ENCODE measurements at places on chromosomes 16 and 17. TPM values are rescaled to one million over a fixed set of nuclear protein-coding genes. Genes with fewer than 3 reads are reported as not detected.

GRCh38 chr17:17377071-17377967 is 74.1 kb downstream of the NT5M start:
- no peak for DNase-seq

GRCh38 chr17:73165616-73166404 is 1.0 kb downstream of the SSTR2 start:
- no peak for DNase-seq

DNA sequence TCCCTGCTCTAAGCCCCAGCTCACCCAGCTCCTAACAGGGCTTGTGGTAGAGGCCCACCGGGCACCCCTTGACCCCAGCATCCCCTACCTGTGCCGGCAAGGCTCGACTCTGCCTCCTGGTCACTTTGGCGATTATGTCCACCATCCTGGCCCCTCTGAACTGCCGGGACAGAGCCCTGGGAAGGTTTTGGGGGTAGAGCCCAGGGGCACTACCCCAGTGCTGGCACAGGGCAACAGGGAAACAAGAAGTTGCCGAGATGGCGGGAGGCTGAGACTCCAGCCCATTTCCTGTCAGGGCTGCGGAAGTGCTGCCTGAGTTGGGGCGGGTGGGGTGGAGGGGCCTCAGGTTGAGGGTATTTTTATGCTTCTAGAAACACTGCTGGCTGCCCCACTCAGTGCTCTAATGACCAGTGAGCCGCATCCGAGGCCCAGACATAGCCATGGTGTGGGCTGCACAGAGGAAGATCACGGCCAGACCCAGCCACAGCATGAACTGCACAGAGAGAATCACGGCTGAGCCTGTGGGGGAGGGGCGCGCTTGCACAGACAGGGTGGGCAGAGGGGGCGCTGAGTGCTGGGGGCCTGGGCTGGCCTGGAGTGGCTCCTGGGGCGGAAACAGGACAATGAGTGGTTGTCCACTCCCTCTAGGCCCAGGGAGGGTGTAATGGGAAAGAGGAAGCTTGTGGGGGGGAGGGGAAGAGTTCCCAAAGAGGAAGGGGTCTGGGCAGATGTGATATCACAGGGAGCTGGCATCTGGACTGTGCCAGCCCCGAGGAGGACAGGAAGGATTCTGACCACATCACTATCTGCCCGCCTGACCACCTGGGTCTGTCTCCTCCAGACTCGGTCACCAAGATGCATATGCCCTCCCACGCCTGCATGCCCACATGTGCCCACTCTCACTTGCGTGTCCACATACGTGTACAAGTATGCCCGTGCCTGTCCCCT is 22.3 kb downstream of the ARHGAP27 start:
- no peak for DNase-seq

DNA sequence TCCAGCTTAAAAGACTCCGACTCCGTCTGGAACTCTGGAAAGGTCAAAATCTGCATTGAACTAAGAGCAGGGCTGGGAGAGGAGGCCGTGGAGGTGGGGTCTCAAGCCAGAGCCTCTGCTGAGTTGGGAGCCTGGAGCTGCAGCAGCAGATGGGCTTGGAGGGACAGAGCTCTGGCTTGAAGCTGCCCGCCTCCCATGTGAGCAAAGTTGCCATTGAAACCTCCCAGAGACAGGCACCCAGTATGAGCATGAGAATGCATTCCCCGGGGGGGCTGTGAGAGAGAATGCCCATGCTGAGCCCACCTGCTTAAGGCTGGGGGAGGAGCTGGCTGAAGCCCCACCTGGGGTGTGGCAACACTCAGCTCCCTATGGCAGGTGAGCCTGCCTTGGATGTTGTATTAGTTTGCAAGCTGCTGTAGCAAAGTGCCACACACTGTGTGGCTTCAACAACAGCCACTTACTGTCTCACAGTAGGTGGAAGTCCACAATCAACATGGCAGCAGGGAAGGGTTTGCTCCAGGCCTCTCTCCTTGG is 9.6 kb downstream of the KIF19 start:
- no peak for DNase-seq

GRCh38 chr17:57293077-57293476 is 36.8 kb downstream of the MSI2 start:
- DNase-seq = peak; percentile 79

DNA sequence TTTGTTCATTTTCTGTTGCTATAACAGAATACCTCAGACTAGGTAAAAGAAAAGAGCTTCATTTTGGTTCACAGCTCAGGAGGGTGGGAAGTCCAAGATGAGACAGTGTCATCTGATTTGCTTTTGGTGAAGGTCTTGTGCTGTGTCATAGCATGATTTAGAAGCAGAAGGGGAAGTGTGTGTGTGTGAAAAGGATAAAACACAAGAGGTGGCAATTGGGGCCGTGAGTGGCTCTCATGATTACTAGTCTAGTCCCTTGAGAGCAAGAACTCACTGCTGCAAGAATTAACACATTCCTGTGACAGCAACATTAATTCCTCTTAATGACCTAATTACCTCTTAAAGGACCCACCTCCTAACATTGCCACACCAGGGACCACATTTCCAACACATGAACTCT is 8.3 kb downstream of the SLC35G3 start:
- no peak for DNase-seq

DNA sequence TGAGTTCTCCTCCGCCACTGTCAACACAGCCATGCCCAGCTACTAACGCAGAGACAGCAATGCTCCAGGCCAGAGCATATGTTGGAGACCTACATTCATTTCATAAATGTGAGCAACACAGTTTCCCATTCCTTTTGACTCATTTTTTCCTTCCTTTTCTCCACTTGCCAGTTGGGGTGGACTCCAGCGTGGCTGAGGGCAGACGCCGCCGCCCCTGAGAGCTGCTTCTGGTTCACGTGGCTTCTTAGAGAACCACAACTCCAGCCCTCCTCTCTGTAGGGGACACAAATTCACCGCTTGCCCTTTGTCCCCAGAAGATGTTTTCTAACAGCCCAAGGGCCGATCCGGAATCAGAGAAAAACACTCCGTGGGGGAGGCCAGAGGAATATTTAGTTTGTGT is 45.8 kb upstream of the ZCCHC14 start:
- DNase-seq = no peak

DNA sequence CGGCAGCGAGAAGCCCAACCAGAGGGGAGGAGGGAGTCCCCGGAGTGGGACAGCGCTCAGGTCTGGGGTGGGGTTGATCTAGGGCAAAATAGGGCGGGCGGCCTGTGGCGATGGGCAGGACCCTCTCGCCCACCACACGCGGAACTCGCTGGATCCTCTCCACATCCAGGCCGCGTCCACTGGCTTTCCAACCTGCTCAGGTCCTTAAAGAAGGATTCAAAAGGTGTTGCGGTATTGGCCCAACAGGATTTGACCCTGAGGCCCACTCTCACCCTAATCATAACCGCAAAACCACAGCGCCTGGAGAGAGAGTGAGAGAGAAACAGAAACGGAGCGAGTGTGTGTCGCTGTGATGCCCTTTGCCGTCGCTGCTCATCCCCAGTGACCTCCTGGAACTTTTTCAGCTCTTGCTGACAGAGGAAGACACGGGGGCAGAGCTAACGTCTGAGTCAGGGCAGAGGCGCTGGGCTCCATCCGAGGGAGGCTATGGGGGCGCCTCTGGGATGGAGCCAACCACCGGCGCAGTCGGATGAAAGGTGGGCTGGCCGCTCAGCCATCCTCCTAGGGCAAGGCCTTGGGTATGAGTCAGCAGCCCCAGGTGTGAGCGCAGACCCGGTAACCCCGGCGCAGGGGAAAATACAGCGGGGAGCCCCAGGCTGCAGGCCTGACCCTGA is 16.7 kb upstream of the OR1F1 start:
- no peak for DNase-seq

GRCh38 chr17:8674344-8675305 is 44.1 kb upstream of the MYH10 start:
- no peak for DNase-seq

DNA sequence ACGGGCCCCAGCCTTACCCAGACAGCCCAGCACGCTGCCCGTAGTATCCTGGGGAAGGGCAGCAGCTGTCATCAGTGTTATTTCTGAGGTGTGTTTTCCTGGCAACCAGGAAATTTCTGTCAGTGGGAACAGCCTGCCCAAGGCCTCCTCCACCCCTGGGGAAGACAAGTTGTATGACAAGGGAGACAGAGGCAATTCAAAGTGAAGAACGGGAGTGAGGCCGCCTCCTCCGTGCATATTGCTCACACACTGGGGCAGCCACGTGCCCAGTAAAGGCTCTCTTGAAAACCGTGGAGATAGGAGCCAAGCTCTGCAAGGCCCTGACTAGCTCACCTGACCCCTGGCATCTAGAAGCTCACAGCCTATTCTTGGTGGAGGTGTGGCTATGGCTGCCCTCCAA is 57.6 kb downstream of the RAI1 start:
- DNase-seq = no peak

GRCh38 chr17:74874615-74875037 is 1.8 kb upstream of the FDXR start:
- DNase-seq = no peak

DNA sequence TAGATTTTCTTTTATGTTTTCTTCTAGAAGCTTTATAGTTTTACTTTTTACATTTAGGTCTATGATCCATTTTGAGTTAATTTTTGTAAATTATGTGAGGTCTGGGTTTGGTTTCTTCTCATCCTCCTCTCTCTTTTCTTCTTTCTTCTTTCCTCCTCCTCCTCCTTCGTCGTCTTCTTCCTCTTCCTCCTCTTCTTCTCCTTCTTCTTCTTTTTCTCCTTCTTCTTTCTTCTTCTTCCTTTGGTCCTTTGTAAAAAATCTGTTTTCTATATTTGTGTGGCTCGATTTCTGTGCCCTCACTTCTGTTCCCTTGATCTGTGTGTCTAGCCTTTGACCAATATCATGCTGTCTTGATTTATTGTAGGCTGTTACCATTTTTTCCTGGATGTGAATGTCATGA is 5.0 kb upstream of the SLC25A35 start:
- DNase-seq = no peak

DNA sequence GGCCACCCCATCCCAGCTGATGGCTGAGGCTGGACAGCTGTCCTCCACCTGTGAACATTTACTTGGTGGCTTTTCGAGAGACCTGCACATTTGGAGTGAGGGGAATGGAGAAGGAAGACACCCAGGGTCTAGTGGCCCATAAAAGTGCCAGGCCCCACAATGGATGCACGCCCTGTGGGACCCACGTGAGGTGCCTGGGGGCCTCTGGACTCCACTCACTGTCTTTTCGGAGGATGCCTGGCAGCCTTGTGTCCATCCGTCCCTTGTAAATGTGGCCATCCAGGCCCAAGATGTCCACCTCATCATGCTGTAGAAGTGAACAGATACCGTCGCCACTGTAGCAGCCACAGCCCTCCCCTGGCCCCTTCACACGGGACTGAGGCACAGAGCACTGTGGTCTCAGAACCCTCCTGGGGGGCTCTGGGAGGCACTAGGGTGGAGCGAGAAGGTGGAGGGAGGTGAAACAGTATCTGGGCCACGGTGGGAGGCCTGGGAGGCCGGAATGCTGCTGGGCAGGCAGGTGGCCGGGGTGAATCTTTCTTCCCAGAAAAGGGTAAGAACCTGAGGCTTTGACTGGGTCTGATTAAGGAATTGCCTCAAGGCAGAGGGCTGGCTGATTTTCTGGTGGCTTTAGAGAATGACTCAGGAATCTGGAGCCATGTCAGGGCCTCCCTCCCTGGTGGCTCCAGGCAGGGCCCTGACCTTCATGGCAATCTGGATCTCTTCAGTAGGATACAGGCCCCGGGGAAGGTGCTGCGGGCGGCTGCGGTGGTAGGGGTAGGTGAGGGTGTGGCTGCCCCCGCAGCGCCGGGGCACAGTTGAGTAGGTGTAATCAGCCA is 11.5 kb downstream of the UBALD2 start:
- no peak for DNase-seq

GRCh38 chr17:39751637-39752036 is 13.9 kb downstream of the GRB7 start:
- DNase-seq = no peak

GRCh38 chr17:51078009-51078592 is 42.6 kb downstream of the SPAG9 start:
- no peak for DNase-seq

GRCh38 chr17:60846175-60846574 is 168.5 kb downstream of the BCAS3 start:
- DNase-seq = no peak

DNA sequence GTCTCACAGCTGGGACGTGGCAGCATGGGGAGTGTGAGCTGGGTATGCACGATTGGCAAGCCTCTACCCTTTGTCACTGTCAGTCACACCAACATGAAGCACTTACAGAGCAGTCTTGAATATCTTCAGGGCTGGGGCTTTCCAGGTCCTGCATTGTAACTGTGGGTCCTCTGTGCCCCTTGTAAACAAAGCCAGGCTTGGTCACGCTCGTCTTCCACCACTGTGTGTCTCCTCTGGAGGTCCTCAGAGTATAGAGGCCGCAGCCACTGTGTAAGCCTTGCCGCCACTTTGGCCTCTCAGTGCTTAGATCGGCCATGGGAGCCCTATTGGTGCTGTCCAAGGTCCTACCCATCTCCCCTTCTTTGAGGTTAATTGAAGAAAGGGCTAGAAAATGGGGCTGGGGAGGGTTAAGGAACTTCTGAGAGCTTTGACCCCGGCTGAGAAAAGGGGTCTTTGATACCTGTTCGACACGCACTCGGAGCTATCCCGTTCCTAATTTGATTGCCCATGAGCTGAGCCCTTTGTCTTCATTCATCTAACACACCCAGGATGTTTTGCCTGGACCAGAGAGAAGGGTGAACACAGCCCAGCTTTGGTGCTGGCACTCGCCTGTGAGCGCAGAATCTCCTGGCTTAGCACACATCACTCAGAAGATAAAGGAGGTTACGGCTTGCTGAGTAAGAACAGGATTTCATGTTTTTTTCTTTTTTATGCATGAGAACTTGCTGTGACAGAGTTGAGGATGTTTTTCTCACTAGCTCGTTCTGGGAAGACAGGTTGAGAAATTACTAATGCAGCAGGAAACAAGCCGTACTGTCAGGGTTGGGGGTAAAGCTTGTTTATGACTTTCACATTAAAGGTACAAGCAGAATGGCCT is 267.9 kb downstream of the CPPED1 start:
- no peak for DNase-seq

DNA sequence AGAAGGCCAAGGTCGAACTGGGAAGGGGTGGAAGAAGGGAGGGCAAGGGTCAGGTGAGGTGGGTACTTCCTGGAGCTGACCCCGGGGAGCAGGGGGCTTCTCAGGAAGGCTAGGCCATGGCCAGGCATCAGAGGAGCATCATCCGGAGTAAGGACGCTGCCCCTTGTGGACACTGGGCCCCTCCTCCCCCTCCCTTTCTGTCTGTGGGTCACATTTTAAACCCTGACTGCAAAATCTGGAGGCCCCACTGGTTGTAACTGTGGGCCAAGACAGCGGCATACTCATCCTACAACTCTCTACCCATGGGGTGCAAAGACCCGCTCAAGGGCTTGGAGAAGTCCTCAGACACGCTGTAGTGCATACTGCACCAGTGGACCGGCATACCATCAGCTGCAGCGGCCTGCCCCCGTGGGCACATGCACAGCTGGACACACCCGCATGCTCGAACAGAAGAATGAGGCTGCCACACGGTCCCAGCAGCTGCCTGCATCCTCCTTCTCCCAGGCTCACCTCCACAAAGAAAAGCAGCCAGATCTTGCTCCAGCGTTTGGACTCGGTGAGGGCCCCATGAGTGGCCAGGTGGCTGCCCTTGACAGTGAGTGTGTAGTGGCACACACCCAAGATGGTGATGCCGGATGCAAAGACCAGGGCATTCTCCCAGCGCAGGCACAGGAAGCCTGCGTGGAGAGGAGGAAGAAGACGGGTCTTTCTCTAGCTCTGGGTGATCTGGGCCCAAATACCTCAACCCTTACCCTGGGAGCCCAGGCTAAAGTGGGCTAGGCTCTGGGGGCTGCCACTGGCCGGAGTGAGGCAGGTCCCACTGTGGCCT is 1.2 kb downstream of the FADS6 start:
- DNase-seq = no peak

PAGR1 gene
- total RNA-seq = 20.7 TPM

C16orf46 gene
- total RNA-seq = not detected

FBXW10 gene
- 1.1 TPM for total RNA-seq

SLC5A2 gene
- total RNA-seq = not detected

Data from ureter (tissue), 1 donor.